ENCODE measurements at places on chromosomes 12 and 14.

DNA sequence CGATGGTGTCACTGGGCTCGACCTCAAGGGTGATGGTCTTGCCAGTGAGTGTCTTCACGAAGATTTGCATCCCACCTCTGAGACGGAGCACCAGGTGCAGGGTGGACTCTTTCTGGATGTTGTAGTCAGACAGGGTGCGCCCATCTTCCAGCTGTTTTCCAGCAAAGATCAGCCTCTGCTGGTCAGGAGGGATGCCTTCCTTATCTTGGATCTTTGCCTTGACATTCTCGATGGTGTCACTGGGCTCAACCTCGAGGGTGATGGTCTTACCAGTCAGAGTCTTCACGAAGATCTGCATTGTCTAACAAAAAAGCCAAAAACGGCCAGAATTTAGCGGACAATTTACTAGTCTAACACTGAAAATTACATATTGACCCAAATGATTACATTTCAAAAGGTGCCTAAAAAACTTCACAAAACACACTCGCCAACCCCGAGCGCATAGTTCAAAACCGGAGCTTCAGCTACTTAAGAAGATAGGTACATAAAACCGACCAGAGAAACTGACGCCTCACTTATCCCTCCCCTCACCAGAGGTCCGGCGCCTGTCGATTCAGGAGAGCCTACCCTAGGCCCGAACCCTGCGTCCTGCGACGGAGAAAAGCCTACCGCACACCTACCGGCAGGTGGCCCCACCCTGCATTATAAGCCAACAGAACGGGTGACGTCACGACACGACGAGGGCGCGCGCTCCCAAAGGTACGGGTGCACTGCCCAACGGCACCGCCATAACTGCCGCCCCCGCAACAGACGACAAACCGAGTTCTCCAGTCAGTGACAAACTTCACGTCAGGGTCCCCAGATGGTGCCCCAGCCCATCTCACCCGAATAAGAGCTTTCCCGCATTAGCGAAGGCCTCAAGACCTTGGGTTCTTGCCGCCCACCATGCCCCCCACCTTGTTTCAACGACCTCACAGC, 717 bp downstream of the UBC start:
- peak; percentile 85 for DNase-seq

DNA sequence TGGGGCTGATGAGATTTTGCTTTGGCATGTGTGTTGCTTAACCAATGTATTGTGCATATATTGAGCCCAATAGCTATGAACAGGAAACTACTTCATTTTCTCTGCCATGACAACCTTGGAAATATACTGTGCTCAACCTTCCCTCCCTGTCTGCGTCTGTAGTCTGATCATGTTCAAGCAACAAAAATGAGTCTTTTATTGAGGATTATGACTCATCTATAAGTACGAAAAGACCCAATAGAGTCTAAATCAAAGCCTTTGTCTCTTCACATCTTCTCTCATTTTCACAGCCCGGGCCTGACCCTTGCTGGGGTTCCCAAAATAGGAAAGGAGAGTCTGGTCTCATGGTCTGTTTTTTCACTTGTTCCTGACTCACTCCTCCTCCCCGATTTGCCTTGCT, 158.2 kb downstream of the CAND1 start:
- DNase-seq: no peak

DNA sequence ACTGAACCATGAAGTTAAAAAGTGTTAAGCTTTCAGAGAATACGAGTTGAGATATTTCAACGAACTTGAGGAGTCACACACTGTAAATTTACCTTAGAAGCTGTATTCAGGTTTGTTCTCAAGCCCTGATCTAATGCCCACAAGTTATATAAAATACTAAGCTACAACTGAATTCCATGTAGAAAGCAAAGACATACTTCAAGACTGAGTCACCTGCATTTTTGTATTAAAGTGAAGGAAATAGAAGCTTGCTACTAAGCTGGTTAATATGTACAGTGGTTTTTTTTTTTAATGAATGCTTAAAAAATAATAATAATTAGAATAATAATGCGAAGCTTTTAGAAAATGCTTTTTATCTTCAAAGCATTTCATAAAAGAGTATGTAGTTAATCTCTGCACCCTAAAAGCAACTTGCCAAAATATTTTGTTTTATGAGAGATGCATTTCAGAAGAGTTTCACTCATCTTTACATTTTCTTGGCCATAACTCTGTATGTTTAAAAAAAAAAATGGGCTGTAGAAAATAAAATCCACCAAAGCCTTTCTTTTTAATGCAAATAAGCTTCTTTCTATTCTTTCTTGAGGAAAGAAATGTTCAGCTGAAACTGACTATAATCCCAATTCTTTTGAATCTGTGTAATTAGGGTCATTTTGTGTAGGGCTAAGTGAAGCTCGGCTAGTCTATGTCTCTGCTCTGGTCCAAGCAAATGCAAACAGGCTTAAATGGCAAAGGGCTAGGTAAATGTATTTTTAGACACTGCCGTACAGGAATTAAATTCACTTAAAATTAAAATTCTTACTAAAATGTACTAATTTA, 1047.5 kb upstream of the FLRT2 start:
- DNase-seq: no peak

- no peak for DNase-seq
These were observed 88.8 kb downstream of the DICER1 start for GRCh38 chr14:95068521-95068920.

DNA sequence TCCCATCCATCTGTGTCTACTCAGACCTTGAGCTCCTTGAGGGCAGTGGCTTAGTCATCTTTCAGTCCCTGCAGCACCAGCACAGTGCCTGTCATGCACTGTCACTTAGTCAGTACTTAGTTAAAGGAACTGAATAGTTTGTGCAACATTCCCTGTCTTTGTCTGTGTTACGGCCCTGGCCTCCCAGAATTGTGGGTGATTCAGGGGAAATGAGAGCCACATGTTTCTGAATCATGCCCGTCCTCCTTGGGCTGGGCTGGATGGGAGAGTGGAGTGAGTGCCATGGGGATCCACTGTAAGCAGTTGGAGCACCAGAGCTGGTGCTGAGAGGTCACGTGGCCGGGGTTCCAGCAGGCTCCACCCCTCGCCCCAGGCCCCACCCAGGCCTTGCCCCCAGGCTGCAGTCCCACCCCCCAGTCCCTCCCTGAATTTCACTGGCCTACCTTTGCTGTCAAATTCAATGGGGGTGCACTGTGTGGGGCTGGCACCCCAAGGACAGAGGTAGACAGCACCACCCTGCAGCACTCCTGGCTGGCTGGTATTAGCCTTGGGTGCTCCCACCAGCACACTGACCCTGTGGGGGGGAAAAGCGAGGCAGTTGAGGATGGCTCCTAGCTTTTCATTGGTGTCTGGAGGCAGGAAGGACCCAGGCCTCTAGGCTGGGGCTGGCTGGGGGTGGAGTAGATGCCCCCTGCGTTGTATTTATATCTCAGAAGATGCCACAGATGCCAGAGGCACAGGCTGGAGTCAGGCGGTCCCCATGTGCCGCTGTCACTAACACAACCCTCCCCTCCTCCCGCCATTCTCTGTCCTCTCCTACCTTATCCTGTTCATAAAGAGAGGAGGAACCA, 7.5 kb downstream of the ITGA5 start:
- peak; percentile 95 for DNase-seq

DNA sequence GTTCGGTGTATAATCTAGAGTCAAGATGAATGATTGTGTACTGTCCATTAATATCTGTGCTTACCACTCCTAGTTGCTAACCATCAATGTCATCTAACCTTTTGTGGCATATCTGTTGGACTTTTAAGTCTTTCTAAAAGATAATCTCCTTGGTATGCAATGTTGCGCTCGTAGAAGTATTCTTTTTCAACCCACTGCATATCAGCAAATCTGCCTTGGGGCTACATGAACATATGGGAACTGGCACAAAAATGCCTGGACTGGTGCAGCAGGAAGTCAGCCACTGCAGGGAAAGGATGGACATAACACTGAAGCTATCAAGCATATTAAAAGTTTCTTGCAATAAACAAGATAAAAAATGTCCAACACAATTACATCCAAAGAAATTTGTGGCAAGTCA, 124.3 kb upstream of the SLC38A4 start:
- DNase-seq: peak; percentile 78

GRCh38 chr12:19644571-19644970, 205.3 kb downstream of the AEBP2 start:
- no peak for DNase-seq

DNA sequence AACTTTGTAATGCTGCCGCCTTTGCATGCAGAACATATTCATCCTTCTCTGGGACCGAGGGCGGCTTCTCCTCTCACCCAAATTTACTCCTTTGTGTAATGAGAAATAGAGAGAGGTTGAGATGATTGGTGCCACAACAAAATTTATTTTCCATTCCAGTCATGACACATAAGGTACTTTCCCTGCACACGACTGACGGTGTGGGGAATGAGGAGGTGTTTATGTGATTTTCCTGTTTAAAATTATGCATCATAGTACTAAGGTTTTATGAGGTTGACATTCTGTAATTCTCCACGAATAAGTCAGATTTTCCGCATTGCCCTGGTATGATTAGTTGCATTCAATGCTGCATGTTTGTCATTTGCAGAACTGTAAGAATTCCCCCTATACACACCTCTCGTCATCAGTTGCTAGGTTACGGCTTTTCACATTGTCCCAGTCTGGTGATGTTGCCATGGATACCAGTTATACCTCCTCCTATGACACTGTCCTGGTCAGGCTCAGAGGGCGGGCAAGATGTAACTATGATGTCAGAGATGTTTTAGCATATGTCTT, 23.1 kb downstream of the BICDL1 start:
- DNase-seq: peak; percentile 42

GRCh38 chr14:39085933-39086332, 17.1 kb downstream of the SEC23A start:
- DNase-seq: no peak

GRCh38 chr12:74818412-74818811, 280.8 kb downstream of the ATXN7L3B start:
- DNase-seq: no peak

DNA sequence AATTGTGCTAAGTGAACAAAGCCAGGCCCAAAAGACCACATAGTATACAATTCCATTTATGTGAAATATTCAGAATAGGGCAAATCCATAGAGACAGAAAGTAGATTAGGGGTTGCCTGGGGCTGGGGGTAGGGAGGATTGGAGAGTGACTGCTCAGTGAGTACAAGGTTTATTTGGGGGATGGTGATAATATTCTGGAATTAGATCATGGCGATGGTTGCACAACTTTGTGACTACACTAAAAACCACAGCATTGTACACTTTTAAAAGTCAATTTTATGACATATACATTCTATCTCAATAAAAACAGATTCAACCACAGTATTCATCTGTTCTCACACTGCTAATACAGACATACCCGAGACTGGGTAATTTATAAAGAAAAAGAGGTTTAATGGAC, 68.7 kb upstream of the MAP1LC3B2 start:
- DNase-seq: no peak

DNA sequence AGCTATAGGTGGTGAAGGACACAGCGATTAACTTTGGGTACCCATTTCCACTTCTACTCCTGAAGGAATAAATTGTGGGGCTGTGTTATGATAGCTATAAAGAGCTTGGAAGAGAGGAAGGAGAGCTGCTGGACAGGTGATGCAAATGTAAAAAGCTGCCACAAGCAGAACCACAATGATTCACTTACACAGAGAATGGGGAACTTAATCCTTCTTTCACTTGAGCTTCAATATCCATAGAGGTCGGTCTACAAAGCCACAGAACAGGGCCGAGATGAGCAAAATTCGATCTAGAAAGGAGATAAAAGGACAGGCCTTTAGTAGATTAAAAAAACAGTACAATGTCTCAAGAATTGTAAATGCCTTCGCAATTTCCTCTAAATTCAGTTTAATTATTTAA, 831.1 kb downstream of the LRFN5 start:
- no peak for DNase-seq

GRCh38 chr14:102902086-102902485, 20.4 kb upstream of the AMN start:
- no peak for DNase-seq

DNA sequence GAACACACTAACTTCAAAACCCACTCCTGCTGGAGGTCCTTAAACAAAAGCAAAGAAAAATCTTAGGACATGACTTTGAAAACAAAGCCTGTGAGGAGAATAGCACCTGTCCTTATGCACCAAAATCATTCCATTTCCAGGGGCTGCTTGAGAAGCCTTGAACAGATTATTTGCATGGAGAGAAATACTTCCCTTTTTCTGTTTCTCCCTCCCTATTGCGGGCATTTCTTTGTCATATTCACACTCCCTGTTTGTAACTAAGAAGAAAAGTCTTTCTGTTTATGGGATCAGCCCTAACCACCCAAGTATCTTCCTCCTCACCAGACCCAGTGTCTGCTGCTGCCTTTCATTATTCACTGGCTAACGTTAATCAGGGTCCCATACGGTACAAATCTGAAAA, 218.8 kb downstream of the DPF3 start:
- DNase-seq: no peak

GRCh38 chr12:96720363-96720705, 186.7 kb upstream of the NEDD1 start:
- peak; percentile 36 for DNase-seq

GRCh38 chr12:71456316-71456715, 16.7 kb downstream of the LGR5 start:
- DNase-seq: no peak

DNA sequence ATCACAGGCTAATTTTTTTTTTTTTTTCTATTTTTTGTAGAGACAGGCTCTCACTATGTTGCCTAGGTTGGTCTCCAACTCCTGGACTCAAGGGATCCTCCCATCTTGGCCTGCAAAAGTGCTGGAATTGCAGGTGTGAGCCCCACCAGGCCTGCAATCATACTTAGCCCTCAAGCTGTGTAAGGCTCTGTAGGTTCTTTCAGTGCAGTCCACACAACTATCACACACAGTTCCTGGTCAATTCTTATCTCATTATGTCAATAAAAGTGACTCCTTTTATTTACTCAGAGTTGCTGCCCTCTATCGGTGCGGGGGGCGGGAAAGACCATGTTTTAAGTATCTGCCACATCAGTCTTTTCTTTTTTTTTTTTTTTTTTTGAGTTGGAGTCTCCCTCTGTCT, 29.0 kb downstream of the SLC2A3 start:
- DNase-seq: peak; percentile 62

DNA sequence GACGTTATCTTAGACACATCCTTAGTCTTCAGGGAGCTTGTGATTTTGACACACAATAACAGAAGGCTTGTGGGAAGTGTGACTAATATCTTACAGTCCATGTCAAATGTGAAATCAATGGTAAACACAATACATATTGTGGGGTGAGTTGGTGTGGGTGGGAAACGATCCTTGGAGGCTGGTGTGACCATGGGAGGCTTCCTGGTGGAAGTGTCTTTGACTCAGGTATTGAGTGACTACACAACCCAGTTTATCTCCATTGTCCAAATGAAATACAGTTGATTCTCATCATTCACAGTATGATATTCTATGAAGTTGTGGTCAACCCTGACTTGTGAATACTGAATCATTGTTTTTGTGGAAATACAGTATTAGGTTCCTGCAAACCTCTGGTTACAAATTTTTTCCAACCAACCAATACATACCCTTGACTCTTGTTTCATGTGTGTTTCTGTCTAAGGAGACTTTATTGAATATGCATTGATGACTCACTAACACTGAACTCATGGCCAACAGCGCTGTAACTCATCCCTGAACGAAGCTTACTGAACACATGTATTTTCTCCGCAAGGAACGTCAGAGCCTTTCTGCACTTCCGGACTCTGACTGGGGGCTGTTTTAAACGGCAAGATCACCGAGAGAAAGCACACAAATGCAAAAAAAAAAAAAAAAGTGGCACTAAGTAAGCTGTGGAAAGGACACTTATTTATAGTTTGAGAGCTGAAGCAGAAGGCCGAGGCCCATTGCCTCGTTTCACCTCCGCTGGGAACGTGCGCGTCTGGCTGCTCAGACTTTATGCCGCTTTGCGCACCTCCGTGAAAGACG, 59.0 kb downstream of the CLMN start:
- no peak for DNase-seq

- DNase-seq: no peak
These were observed 28.3 kb downstream of the LRCOL1 start for GRCh38 chr12:132582058-132582420.
